Camera-type eye (tissue), 1 donor: ENCODE measurements at places on chromosomes 7 and 10. TPM values are rescaled to one million over a fixed set of nuclear protein-coding genes. Genes with fewer than 3 reads are reported as not detected.

The SPDYE8 gene
- not detected for total RNA-seq

The HHEX gene
- 2.9 TPM for total RNA-seq

The SFTPA1 gene
- not detected for total RNA-seq

The EPO gene
- total RNA-seq, result not detected

The RAMP3 gene
- total RNA-seq, result 18.1 TPM

The ABCC2 gene
- total RNA-seq, result 3.4 TPM

The ZSCAN25 gene
- total RNA-seq, result 29.7 TPM

The AGK gene
- total RNA-seq, result 42.1 TPM
